ENCODE measurements at places on chromosomes 7 and 10.

GRCh38 chr7:116152276-116152675, 58.1 kb upstream of the TES start:
- no peak for DNase-seq

DNA sequence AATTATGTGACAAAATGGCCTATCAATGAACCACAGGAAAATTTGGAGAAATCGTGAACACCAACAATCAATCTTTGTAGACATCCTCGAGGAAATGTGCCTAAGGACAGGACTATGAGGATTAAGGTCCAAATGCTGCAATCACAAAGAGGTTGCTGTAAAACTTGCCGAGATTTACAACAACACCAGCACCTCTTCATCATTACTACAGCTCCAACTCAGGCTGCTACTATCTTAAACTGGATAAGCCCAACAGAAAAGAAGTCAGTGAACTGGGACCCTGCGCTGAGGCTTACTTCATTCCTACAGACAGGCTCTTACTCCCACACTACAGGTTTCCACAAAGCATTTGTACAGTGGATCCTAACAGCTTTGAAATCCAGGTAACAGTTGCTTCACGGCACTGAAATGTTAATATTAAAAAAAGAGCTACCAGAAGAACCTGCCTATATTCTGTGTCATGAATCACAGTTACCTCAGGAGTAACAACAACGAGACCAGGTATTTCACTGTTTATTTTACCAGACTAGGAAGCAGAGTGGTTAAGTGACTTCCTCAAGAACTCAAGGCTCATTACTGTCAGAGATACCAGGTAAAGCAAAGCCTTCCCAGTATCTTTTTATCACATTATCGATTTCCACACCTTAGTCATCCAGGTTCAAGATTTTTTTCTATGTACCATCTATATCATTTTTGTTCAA, 23.9 kb downstream of the CACUL1 start:
- DNase-seq = no peak

DNA sequence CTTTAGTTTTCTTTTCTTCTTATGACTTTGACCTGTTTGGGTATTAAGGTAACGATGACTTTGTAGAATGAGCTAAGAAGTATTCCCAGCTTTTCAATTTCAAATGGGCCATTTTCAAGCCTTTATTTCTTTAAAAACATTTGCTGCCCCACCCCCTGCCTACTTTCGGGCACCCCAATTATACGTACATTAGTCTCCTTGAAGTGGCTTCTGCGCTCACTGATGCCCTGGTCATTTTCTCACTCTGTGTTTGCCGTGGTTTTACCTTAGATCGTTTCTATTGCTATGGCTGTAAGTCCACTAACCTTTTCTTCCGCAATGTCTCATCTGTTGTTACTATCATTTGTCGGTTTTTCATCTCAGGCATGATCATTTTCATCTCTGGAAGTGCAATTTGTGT, 24.9 kb downstream of the FOXL3 start:
- no peak for DNase-seq

GRCh38 chr7:156582591-156583123, 57.9 kb upstream of the RNF32 start:
- no peak for DNase-seq

DNA sequence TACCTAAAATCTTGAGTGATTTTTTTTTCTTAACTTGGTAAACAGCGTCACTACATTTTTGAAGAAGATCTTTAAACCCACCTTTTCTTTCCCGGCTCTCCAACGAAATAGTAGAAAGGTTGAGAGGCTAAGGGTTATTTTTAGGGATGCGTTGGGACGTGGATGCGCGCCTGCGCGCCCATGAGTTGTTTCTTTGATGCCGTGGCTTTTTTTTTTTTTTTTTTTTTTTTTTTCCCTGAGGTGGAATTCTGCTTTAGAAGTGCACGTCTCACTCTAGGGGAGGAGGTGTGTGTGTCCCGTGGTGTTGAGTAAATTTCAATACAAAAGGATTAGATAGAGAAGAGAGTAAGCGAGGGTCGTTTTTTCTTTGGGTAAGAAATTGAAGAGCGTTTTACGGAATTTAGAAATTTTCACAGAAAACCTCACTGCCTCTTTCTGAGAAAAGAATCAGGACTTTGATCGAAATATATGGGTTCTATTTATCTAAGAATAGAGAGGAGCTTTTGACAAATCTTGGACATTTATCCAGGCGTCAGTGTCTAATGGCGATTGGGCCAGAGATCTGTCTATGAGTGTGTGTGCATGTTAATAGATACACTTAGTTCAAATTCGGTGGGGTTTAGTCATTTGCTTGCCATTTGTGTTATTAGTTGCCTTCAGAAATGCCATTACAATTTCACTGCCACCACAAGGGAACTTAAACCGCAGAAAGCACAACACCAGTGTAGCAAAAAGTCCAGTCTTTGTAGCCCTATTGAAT, 1.2 kb upstream of the SP8 start:
- DNase-seq = no peak

- no peak for DNase-seq
Observed at GRCh38 chr10:122647383-122647968, 52.2 kb downstream of the C10orf120 start.

- DNase-seq = no peak
Observed at GRCh38 chr7:68671046-68671445, 927.2 kb upstream of the AUTS2 start.

- no peak for DNase-seq
Observed at GRCh38 chr10:27242473-27242950, 1.9 kb upstream of the ACBD5 start.

DNA sequence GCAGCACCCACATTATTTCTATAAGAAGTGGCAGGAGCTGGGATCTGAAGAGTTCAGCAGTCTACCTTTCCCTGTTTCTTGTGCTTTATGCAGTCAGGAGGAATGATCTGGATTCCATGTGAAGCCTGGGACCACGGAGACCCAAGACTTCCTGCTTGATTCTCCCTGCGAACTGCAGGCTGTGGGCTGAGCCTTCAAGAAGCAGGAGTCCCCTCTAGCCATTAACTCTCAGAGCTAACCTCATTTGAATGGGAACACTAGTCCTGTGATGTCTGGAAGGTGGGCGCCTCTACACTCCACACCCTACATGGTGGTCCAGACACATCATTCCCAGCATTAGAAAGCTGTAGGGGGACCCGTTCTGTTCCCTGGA, 874 bp upstream of the RBP3 start:
- no peak for DNase-seq

GRCh38 chr10:70962686-70963085, 74.3 kb upstream of the PCBD1 start:
- DNase-seq = no peak

- DNase-seq = no peak
Observed at GRCh38 chr10:58734116-58734515, 221.4 kb downstream of the BICC1 start.

- no peak for DNase-seq
Observed at GRCh38 chr7:114084472-114085312, 165.9 kb upstream of the PPP1R3A start.

- DNase-seq = no peak
Observed at GRCh38 chr10:63633677-63634487, 112.7 kb downstream of the REEP3 start.

DNA sequence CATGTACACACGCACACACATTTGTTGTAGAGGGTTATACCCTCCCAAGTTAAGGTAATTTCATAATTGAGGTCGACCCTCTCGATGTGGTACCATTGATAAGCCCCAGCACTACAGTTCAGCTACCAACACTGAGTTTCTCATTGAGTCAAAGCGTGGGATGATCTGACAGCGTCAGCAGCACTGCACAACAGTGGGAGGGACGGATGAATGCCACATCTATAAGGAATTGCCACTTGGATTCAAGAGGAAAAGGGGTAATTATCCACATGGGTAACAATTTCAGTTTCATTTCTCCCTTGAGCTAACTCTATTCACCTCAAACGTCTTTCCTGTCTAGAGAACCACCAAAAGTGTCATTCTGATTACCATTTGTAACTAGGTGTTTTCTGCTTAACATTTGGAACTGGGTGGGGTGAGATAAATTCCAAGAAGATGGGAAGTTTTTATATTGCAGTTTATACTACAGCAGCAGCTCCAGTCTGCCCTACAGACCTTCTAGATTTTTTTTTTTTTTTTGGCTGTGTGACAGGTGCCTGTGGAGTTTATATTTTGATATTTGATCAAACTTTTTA, 342.9 kb downstream of the AUTS2 start:
- DNase-seq = no peak

GRCh38 chr10:42615419-42615818, 23.0 kb downstream of the ZNF33B start:
- no peak for DNase-seq

- DNase-seq = no peak
Observed at GRCh38 chr10:6407034-6407721, 172.9 kb downstream of the PRKCQ start.

GRCh38 chr7:50305583-50306493, 1.3 kb downstream of the IKZF1 start:
- no peak for DNase-seq

DNA sequence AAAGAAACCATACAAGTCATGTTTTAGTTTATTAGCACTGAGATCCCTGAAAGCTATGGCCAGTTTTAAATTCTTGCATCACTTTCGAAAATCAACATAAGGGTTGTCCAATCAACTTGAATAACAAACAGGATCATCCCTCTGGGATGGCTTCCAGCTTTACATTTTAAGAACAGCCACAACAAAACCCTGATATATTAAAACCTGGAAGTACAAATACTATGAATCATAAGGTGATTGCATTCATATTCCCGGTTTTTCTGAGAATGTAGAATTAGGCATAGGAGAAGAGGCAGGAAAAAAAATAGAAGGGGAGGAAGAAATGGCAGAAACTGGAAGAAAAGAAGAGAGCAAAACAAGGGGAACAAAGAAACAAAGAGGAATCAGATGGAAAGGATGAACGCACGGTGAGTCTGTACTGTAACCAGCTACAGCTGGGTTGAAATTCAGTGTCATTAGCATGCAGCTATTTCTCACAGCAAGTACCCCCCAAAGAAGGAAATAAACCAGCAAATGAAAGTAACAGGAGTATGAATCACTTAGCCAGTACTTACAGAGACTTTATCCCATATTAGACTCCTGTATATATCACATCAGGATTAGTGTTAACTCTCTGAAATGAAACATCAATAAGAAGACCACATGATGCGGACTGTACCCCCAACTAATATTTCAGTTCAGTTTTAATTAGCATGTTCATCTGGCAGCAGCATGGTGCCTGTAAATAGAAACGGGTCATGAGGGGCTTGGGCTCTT, 301.3 kb downstream of the RNLS start:
- DNase-seq = no peak

DNA sequence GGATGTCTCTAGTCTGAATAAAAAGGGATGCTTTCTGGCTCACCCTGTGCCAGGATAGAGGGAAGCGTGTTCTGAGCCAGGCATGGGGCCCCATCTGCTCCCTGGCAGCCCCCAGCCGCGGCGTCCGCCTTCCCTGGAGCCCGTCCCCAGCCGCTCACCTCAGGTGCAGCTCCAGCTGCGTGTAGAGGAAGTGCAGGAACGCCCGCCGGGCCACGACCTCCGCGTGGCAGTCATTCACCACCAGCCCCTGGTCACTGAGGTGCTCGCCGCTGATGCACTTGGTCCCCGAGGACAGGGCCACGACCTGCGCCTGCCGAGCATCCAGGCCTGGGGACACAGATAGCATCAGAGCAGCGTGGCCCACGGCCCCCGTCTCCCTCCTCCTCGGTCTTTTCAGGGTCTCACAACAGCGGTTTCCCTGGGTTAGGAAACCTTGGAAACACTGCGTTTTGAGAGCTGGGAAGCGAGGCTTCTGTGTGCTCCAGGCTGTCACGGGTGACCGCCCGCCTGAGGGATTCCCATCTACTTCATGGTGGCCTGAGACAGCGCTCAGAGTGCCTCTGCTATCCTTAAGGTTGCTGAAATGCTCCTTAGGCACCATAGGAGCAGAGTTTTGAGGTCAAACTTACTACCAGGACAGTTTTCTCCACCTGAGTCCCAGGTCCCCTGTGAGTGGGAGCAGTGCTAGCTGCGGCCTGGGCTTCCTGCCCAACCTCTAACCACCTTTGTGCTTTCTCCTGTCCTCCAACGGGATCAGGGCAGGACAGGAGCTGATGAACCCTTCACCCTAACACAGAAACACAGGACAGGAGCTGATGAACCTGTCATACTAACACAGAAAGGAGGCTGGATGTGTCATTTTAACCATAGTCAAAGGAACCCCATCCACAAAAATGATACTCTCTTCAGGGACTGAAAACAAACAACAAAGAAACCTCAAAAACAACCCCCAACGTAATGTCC, 186.1 kb downstream of the WDR37 start:
- DNase-seq = no peak

GRCh38 chr10:32412499-32412853, 33.5 kb upstream of the CCDC7 start:
- no peak for DNase-seq

- peak; percentile 15 for DNase-seq
Observed at GRCh38 chr10:32982911-32983909, 25.2 kb upstream of the ITGB1 start.

DNA sequence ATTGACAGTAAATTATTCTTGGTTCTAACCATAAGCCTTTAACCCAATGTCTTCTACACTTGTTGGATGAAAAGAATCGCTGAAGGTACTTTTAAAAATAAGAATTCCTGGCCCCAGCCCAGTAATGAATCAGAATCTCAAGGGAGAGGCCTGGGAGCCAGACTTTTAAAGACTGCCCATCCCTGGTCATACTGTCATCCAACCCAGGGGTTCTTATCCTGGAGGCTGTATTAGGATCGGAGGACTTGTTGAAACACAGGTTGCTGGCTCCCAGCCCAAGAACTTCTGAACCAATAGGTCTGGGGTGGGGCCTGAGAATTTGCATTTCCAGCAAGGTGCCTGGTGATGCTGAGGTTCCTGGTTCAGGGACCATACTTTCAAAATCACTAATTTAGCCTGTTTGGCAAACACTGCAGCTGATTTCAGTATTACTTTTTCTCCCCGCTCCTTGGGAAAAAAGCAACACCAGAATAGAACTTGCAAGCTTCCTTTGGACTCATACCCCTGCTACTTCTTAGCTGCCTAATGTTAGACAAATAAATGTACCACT, 79.5 kb upstream of the FAM133B start:
- DNase-seq = no peak

GRCh38 chr7:39043531-39043930, 65.8 kb downstream of the POU6F2 start:
- no peak for DNase-seq

DNA sequence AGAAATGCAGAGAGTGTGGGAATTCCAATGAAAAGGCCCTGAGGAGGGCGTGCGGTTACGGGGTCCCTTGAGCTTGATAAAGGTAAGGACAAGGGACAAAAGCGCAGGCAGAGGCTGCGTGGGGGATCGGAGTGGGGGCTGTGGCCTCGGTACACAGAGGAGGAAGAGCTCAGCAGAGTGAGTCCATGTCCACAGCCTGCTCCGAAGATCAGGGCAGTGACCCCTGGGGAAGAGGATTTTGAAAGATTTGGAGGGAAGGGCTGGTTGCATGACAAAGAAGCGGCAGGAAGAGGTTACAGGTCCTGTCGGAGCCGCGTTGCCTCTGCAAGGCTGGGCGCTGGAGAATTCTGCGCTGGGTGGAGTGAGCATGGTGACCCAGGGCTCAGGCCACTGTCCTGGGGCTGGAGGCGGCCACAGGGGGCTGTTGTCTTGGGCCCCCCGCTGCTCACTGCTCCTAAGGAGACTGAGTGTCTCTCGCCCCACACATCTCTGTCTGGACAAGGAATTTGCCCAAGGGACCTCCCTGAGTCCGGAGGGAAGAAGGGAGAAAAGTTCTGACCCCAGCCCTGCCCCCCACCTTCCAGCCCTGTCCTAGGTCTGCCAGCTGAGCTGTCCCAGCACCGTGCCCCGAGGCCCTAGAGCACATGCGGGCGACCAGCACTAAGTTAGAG, 69.8 kb upstream of the INSIG1 start:
- DNase-seq = no peak

- DNase-seq = no peak
Observed at GRCh38 chr10:78614267-78614666, 454.5 kb upstream of the ZMIZ1 start.

GRCh38 chr7:55509322-55509721, 63.0 kb downstream of the VOPP1 start:
- DNase-seq = no peak
